Foreskin melanocyte (primary cell): ENCODE measurements at places on chromosomes 3 and 15.
A peak's percentile ranks its signal among the peaks of the same experiment; 100 is the strongest.

GRCh38 chr15:101517504-101517903 lies 28.0 kb upstream of the PCSK6 start:
- no peak for DNase-seq

DNA sequence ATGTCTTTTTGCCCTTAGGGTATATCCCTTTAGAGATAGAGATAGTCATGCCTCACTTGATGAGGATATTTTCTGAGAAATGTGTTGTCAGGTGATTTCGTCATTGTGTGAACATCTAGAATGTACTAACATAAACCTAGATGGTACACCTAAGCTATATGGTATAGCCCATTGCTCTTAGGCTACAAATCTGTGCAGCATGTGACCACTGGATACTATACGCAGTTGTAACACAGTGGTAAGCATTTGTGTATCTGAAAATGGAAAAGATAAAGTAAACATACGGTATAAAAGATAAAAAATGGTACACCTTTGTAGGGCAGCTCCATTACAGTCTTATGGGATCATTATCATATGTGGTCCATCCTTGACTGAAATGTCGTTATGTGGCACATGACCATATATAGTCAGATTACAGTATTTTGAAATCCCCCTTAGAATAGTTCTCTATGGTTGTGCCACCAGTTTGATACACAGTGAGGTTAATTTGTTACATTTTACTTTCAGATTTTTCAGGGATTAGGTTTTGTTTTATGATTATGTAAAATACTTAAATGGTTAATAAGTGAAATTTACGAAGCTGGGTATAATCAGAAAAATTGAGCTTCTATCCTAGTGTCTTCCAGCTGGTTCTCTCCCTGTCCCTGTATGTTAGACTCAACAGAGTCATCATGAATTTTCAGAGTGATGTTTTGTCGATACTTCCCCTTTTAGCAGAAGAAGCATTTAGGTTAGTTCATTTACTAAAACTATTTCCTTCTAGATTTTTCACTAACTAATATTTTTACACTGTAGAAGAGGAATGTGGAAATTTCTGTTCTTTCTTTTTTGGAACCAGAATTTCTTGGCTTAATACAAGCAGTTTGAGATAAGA lies 12.8 kb downstream of the SETD5 start:
- DNase-seq, result no peak

- no peak for DNase-seq
These were observed 64.0 kb downstream of the CHRD start for GRCh38 chr3:184443831-184444230.

- DNase-seq, result peak; percentile 42
These were observed 848 bp downstream of the SYNM start for GRCh38 chr15:99105514-99106341.

DNA sequence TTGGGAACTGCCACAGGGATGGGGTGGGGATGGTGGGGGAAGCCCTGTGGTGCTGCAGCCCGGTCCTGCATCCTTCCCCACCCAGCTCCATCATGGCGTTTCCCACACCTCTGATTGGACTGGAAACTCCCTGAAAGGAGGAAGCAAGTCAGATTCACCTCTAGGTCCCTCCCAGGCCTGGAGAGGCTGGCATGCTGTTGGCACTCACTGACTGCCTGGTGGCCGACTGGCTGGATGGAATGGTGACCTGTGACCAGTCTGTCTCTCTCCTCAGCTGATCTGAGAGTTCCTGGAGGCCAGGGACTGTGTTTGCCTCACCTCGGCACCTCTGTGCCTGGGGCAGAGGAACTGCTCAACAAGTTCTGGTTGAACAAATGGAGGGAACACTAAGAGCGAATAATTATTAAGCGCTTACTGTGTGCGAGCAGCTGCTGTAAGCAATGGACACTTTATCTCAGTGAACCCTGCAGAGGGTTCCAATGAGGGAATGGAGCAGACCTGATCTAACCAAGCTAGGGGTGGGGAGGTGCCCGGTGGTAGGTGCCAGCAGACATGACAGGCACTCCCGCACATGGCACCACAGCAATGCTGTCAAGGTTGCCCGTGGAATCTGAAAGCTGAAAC lies 3.5 kb upstream of the HHATL start:
- no peak for DNase-seq

DNA sequence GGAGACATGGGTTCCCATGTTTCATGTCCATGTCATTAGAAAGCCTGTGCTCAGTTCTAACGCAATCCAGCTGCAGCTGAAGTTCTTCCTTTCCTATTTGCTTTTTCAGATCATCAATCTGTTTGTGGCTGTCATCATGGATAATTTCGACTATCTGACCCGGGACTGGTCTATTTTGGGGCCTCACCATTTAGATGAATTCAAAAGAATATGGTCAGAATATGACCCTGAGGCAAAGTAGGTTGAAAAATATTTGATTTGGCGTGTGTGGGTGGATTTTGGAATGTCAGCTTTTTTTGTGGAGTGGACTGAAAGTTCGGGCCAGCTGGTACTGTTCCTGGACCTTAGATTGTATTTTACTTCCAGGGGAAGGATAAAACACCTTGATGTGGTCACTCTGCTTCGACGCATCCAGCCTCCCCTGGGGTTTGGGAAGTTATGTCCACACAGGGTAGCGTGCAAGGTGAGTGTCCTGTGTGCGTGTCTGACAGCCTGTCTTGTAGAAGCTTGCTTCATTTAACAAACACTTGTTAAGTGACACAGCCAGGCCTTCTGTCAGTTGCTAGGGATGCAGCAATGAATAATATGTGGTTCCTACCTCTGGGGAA lies 69.6 kb downstream of the CHDH start:
- no peak for DNase-seq

- DNase-seq, result peak; percentile 89
These were observed 14.9 kb downstream of the GRAMD2A start for GRCh38 chr15:72182673-72183072.

GRCh38 chr3:133520286-133520685 lies 53.2 kb upstream of the CDV3 start:
- no peak for DNase-seq

- DNase-seq, result no peak
These were observed 5.9 kb downstream of the SATB1 start for GRCh38 chr3:18419232-18419631.

DNA sequence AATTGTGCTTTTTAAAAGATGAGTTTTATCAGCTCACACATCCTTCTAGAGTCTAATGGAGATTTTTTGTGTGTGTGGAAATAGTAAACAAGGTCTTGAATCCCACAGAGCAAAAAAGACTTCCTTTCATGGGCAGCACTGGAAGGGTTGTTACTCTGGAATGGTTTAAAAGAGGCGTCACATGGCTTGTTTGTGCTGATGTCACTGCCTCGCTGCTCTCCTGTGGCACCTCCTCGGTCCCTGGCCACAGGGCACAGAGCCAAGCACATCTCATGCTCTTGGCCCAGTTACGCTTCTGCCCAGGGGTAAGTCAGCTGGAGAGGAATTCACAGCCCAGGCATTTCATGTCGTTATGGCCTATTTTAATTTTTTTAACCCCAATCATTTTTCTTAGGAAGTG lies 53.2 kb downstream of the PGPEP1L start:
- DNase-seq, result peak; percentile 95

GRCh38 chr15:45704329-45705249 lies 69.8 kb downstream of the SQOR start:
- DNase-seq, result peak; percentile 38

DNA sequence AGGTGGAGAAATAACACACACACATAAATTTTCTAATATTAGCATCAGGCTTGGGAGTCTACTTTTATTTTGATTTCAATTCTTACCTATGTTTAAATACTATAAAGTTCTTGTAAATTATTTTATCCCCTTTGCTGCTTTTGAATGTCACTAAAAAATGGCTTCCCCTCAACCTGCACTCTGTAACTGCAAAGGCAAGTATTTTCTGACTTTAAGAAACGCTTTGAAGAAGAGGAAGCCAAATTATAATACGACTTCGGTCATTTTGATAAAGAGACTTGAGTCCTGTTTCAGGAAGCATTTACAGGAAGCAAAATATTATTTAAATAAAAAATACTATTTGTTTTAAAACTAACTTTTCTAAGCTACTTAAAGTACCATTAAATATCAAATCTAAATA lies 627.7 kb upstream of the AGTR1 start:
- DNase-seq, result no peak

GRCh38 chr3:71247221-71247957 lies 336.1 kb downstream of the FOXP1 start:
- DNase-seq, result no peak

GRCh38 chr3:30666572-30667279 lies 60.3 kb downstream of the TGFBR2 start:
- no peak for DNase-seq

GRCh38 chr3:147415874-147416273 lies 6.7 kb downstream of the ZIC1 start:
- no peak for DNase-seq

GRCh38 chr3:124322966-124323365 lies 331.0 kb upstream of the ROPN1 start:
- DNase-seq, result no peak

- no peak for DNase-seq
These were observed 23.3 kb upstream of the ARIH1 start for GRCh38 chr15:72450805-72451204.

DNA sequence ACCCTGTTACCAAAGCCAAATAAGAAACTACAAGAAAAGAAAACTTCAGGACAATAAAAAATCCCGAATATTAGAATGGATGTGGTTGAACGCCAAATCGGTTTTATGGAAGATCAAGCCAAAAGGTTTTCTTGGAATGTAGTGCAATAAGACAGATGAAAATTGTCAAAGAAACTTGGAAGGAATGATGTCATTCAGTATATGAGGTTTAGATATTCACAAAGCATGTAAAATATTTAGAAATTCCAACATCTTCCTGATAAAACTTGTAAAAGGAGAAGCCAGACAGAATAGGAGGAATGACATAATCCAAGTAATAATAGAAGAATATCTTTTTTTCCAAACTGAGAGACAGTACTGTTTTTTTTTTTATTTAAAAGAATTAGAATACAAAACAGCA lies 130.3 kb upstream of the ZPLD1 start:
- no peak for DNase-seq

DNA sequence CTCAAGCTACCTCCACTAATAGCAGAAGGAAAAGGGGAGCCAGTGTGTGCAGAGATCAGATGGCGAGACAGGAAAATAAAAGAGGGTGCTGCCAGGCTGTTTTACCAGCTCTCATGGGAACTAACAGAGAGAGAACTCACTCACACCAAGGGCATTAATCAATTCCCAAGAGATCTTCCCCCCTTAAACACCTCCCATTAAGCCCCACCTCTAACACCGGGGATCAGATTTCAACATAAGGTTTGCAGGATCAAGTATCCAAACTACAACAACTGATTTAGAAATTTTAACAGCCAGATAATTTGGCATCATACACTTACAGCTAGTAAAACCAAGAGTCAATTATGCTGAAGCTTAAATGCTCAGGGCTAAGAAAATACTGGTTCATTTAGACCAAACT lies 18.9 kb downstream of the CD200 start:
- DNase-seq, result no peak

DNA sequence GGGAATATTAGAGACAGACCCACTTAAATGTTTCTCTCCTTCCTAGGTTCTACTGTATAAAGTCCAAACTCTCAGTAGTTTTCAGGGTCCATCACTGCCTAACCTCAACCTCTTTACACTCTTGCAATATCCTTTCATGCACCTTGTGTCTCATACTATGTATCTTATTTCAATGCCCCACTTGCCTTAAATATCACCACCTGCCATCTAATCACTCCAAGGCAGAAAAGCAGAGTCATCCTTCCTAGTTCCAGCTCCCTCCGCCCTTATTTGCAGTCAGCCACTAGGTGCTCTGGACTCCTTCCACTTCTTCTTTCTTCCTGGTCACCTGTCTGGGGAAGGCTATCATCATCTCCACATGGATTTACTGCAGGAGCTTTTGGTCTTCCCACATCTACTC lies 322.0 kb downstream of the MFSD1 start:
- DNase-seq, result no peak

DNA sequence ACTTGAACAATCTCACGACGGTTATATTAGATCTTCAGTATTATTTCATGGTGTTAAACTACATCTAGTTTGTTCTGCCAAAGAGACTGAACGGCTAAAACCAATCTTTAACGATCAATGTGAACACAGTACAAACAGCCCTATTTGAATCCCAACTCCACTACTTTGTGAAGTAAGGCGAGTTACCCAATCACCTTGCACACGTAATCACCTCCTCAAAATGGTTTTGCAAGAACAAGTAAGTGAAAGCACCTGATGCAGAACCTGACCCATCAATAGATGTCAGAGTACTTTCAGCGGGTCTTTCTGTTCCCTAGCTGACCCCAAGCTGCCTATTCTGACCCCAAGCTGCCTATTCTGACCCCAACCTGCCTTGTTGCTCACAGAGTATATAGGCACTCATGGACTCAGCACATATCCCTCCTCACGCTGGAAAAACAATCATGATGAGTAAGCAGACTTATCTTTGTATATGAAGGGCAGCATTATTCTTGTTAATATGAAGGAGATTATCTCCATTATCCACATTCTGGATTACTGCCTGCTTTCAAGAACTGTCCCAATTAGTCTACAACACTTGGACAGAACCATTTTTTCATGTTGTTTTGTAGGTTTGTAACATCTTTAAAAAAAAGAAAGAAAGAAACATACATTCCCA lies 3.7 kb downstream of the KPNA1 start:
- no peak for DNase-seq

GRCh38 chr15:69489073-69489571 lies 36.5 kb downstream of the RPLP1 start:
- peak; percentile 97 for DNase-seq

DNA sequence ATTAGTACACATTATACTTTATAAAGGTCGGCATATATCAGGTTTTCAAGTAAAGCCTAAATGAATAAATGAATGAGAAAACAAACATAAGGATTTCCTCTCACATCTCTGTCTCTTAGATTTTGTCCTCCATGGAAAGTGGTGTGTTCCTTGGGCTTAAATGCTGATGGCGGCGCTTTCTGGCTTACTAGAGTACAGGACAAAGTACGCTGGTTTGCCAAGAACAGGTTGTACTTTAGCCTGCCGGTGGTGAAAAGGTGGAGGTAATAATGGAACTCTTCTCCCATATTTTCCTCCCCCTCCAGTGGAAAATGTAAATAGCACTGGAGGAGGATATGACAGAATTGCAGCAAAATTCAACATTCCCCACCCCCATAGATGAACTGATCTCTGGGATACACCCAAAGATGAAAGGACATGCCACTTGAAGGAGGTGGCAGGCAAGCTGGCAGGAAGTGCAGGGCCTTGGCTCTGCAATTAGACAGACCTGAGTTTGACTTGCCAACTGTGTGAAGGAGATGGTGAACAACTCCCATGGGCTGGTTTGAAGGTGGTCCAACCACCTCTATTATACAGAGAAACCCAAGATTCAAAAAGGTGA lies 29.3 kb downstream of the CEP152 start:
- DNase-seq, result no peak

- no peak for DNase-seq
These were observed 10.9 kb downstream of the KLF13 start for GRCh38 chr15:31337352-31338031.

DNA sequence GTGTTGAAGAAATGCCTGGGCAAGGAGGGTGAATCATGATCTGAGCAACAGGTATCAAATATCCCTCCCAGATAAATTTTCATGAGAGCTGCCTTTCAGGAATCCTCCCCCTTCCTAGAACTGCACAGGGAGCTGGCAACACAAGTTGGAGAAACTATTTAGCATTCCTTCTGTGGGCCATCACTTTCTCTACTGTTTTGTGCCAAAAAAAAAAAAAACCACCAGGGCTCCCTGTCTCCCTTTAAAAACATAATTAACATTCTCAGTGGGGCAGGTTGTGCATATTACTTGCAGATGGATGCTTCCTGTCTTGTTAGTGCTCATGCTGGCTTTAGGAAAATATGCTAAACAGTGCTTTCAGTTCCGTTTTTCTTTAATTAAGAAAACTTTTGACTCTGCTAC lies 234.9 kb upstream of the LMCD1 start:
- no peak for DNase-seq

- DNase-seq, result no peak
These were observed 4.7 kb upstream of the HYKK start for GRCh38 chr15:78502641-78503040.
